ENCODE measurements at places on chromosomes 4 and X.

DNA sequence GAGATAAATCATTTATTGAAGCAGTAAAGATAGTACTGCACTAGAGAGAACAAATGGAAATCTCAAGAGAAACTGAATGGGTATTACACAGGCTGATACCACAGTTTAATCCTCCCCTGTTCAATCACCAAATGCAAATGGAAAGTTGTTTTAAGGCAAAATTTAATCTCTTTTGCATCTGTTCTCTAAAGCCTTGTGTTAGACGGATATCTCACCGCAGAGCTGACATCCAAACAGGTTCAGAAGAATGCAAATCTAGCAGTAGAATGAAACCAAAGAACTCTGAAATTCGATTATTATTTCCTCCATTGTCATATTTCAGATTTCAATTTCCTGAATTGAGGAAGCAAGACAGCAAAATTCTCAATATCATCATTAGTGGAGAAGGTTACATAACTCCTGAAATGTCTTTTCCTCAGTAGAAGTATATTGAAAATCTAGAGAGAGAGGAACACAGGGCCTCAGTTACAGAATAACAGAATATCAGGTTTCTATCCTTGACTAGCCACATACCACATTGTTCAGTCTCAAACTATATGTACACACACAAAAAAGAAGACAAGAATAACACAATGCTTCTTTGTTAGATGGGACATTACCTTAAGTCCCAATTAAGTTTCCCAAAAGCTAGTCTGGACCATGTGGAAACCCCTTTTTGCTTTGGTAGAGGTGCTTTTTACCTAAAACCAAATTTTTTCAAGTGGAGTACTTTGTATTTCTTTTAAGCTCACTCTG, 94.1 kb upstream of the BANK1 start:
- no peak for DNase-seq

DNA sequence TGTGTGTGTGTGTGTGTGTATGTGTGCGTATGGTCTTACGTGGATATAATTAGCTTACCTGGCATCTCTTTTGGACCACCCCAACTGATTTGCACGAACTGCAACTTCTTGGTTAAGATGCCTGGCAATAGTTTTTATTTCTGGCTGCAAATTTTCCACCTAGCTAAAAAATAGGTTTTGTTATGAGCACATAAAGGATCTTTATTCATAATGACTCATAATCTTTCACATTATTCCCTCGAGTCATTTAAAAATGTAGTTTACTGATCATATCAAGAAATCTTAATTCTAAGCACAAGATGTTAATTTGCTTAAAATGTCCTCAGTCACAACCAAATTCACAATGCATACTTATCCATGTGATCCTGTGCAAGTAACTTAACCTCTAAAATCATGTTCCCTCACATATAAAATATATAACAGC, 1.5 kb downstream of the COX18 start:
- DNase-seq = peak; percentile 21

- DNase-seq = no peak
These were observed 55.0 kb downstream of the MRPL1 start for GRCh38 chr4:77917601-77918000.

GRCh38 chrX:47191806-47192401, 1.7 kb upstream of the UBA1 start:
- DNase-seq = no peak

DNA sequence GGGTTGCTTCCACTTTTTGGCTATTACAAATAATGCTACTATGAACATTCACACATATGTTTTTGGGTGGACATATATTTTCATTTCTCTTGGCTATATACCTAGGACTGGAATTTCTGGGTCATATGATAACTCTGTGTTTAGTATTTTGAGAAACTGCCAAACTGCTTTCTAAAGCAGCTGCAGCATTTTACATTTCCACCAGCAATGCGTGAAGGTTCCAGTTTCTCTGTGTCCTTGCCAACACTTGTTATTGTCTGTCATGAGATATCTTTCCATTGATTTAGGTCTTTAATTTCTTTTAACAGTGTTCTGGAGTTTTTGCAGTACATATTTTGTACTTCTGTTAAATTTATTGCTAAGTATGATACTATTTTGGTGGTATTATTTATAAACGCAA, 48.3 kb downstream of the CLCN5 start:
- no peak for DNase-seq

DNA sequence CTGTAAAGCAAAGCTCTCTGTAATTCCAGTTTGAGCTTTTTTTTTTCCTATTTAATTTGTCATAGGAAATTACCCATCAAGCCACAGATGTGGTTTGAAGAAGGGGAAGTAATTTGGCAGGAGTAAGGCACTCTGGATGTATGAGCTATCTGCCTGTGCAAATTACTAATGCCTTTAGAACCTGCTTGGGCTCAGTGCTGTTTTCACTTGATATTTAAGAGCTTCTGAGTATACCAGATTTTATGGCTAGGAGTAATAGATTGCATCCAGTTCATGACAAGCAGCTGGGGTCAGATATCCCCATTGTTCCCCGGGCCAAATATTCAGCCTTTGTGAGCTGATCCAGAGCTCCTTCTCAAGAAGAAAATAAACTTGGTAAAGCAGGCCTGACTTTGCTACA, 89.1 kb downstream of the DCAF8L2 start:
- peak; percentile 4 for DNase-seq

- DNase-seq = peak; percentile 67
These were observed 207.9 kb upstream of the FAT1 start for GRCh38 chr4:186931519-186931918.

GRCh38 chrX:138928737-138929459, 217.4 kb upstream of the FGF13 start:
- no peak for DNase-seq
